Mesenchymal stem cell (in vitro differentiated cells and primary cell): ENCODE measurements at places on chromosomes 6 and 20.
A peak's percentile ranks its signal among the peaks of the same experiment; 100 is the strongest.

GRCh38 chr6:41648921-41649320, 10.7 kb downstream of the MDFI start:
- no peak for DNase-seq

GRCh38 chr20:24998631-24999445, 6.3 kb upstream of the APMAP start:
- DNase-seq: no peak

GRCh38 chr20:62030834-62031434, 34.7 kb downstream of the TAF4 start:
- no peak for DNase-seq

DNA sequence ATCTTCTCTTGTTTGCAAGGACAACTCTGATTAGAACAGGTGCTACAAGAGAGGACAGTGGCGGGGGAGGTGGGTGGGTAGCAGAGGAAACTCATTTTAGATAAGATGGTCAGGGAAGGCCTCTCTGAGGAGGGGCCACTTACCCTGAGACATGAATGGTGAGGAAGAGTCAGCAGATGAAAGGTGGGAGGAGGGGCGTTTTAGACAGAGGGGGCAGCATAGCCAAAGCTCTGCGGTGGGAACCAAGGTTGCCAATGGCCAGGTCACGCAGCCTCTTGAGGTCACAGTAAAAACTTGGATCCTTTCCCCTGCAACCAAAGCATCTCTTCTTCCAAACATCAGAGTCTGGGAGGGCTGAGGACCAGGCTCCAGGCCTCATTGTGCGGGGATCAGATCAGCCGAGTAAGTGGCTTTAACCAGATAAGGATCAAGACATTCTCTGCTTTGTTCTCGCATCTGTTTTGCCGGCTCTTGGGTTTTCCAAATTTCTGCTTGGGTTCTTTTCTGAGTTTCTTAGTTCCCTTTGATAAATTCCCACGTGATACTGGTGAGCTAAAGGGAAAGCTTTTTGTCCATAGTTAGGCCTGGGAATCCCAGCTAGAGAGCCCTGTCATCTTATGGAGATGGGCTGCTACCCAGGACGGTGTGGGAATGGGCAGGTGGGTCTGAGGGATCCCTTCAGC, 5.5 kb upstream of the CD40 start:
- no peak for DNase-seq

DNA sequence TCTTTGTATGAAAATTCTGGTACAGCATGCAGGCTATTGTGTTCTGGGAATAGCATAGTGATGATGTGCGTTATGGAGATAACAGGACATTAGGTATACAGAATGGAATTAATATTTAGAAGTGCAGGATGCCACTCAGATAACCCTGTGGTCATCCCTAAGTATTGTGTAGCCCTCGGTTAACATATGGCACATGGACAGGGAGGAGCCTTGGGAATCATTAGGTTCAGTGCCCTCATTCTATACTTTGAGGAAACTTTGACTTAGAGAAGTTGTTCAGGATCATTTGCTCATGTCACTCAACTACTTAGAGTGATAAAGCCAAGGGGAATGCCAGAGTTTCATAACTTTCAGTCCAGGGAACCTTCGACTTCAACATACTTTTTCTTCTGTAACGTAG, 185.9 kb downstream of the UST start:
- peak; percentile 29 for DNase-seq

DNA sequence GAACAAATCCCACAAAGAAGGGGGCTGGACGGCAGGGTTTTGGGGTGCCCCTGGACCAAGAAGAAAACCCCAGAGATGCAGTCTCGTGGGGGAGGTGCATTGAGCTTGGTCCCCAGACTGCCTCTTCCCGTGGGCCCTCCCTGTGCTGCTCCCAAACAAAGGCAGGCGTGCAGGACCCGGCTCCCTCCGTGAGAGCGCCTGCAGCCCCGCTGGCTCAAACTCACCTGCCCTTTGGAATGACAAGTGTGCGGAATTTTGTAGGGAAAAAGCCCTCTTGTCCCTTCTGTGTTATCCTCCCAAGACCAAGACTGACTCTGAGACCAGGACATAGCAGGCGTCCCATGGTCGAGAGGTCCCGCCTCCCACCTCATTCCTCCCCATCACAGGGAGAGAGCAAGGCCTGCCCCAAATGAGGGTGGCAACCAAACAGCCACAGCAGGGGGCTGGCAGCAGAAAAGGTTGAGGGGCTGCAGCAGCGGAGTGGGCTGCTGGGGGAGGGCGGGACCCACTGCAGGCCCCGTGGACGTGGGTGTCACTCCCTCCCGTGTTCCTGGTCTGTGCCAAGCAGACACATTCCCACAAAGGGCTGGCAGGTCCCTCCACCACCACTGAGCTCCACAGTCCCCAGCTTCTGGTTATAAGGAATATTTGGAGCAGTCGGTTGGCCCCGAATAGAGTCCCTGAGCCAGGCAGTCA, 5.6 kb upstream of the FRMD1 start:
- DNase-seq: no peak

- DNase-seq: no peak
These were observed 257.7 kb downstream of the SYNE1 start for GRCh38 chr6:152379423-152379822.

DNA sequence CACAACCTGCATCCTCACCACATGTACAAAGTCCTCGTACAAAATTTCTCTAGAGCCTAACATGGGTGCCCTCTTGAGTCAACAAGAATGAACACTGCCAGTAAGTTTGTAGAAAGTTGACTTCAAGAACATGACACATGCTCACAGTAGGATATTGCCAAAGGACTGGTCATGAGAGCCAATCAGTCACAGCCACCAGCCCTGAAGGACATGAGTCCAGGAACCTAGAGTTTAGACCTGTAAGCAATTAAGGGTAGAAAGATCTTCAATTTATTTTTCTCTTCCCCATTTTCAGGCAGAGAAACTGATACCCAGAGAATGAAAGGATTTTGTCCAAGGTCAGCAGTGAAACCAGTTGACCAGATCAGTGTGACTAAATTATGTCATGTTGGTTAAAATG, 96.1 kb downstream of the MAFB start:
- DNase-seq: no peak

DNA sequence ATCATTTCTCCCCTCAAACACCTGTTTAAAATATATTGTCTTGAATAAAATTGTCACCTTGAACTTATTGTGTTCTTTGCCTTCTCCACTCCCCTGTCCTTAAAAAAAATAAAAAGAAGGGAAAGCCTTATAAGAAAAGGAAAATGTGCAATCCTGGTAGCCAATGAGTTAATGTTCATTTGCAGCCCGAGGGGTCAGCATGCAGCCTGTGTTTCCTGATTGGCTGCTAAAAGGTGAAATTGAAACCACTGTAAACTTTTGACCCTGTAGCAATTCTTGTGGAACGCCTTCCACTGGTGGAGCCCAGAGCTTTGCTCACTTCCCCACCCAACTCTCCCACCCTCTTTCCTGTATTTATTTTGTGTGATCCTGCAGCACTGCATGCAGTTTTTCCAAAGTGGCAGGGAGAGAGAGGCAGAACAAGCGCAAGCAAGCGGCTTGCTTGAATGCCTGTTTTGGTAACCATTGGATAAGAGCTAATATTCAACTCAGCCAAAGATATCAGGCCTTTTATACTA, 74.9 kb downstream of the NCOA3 start:
- DNase-seq: peak; percentile 86

DNA sequence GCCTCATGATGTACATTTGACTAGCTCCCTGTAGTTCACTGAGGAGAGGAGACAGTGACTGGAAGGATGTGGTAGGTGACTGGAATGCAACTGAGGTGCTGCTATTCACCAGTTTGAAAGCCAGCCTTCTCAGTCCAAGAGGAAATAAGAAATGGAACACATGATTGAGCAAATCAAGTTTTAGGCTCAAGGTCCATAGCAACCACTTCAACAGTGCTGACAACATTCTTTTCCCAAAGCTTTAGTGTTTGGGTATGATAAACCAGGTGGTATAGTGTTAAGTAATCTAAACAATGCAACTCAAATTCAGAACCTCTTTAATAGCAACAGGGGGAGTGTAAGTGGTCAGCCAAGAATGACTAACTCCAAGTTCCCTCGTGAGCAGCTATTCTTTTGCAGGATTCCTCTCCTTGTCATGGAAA, 9.2 kb downstream of the ZHX3 start:
- DNase-seq: peak; percentile 90

GRCh38 chr6:131255434-131255833, 120.2 kb downstream of the AKAP7 start:
- no peak for DNase-seq

GRCh38 chr6:99219788-99220187, 129.7 kb downstream of the FAXC start:
- no peak for DNase-seq

- DNase-seq: no peak
These were observed 744 bp downstream of the RIOK1 start for GRCh38 chr6:7390226-7390878.

DNA sequence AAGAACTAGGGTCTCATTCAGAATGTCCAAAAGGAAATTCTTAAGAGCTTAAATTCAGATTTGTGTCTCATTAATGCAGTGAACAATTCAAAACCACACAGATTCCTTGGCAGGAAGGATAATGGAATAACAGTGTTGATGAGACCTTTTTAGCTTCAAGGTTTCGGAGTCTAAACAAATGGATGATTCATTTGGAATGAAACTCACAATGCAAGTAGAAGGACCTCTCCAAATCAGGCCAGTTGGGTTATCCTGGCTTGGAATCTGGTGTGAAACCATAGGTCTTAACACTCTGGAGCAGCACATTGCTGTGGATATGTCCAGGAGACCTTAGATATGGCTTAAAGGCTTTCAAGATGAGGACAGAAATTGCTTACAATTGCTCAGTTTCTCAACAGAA, 44.9 kb downstream of the KCTD20 start:
- peak; percentile 24 for DNase-seq

DNA sequence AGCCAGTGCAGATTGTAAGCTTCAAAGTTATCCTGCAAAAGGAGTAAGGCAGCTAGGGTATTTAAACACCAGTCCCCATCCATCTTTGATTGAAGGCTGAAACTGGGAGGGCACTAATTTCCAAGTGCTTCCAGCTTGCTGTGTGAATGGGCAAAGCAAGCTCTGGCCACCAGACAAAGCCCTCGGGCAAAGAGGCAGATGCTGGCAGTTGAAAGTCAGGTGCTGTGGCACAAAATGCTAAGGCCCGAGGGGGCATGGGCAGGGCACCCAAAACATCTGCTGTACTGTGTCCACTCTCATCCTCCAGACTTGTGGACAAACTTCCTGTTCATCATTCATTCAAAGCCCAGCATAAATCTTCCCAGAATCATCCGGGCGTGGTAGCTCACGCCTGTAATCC, 62.9 kb downstream of the TRMT6 start:
- DNase-seq: no peak

- peak; percentile 21 for DNase-seq
These were observed 146.3 kb upstream of the RNF24 start for GRCh38 chr20:4161401-4162251.

- no peak for DNase-seq
These were observed 67.1 kb upstream of the ZMYND8 start for GRCh38 chr20:47423586-47423985.

- DNase-seq: no peak
These were observed 363.9 kb downstream of the MAFB start for GRCh38 chr20:40325006-40325568.

GRCh38 chr6:124298730-124299129, 495.1 kb downstream of the NKAIN2 start:
- no peak for DNase-seq

DNA sequence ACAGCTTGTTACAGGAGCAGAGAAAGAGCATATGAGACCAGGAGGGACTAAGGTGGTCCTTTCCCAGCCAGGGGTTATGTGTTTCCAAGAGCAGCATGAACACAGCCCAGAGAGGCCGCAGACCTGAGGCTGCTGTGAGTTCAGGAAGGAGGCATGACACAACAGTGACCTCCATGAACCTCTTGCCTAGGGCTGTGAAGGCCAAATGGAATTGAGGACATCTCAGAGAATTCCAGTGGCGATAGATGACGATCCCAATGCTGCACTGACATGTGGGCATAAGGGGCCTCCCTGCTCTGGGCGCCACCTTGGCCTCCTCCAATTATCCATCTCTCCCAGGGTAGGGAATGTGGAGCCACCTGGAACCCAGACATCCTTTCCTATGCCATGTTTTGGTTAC, 79.9 kb upstream of the FUCA2 start:
- DNase-seq: no peak

- no peak for DNase-seq
These were observed 98.5 kb downstream of the TULP4 start for GRCh38 chr6:158410784-158411183.

GRCh38 chr6:147298461-147298860, 94.2 kb downstream of the STXBP5 start:
- no peak for DNase-seq

- DNase-seq: no peak
These were observed 173.7 kb upstream of the ZNF217 start for GRCh38 chr20:53767206-53767930.

GRCh38 chr6:170176136-170176897, 114.6 kb downstream of the DLL1 start:
- DNase-seq: no peak

DNA sequence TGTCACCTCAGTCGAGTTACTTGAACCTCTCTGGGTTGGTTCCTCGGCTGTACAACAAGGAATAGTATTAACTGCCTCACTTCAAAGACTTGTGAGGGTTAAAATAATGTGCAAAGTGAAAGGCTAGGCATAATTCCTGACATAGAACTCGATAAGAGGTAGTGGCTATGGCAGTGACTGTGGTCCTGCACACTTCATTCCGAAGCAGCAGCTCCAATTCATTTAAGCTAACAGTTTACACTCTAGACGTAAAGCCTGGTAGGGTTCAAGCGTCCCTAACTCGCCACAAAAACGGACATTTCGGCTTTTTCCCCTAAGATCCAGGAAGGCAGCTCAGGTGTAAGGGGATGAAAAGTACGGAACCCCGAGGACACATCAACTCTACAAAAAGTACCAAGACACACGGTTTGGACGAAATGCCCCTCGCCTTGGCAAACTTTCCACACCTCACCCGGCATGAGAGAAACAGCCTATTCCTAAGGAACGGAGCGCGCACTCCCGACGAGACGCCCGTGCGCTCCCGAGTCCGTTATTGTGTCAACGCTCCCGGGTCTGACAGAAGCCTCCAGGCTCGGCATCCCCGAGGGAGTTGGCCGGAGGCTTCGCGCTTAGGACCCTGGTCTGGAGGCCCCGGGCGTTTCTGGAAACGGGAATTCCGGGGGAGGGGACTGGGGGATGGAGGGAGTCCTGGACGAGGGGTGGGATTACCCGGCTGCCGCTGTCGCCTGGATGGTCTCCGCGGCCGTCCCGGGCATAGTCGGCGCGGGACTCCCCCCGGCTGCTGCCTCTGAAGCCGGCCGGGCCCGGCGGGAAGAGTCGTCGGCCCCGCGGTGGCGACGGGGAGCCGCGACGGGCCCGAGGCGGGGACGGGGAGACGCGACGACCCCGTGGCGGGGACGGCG, 937 bp downstream of the ZNF318 start:
- DNase-seq: peak; percentile 74

DNA sequence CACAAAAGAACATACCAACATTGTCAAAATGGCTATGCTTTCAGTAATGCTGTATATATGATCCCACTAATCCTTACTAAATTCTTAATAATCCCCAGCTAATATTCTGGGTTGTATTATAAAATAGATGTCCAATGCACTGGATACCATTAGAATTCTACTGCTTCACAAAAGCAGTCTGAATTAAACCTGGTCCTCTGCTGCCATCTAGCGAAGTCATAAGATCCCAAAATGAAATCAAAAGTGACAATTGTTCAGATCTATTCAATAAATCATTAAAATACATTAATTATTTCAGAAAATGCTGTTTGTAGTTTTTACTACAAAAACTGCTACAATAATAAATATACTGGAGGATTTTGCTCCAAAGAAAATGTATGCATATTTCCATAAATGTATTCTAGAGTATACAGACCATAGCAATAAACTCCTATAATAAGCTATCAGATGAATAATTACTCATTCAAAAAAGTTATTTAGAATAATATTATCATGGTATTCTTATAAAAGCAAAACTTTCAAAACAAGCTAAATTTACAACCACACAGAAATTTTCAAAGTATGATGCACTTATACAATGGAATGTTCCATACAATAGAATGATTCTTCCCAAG, 92.6 kb downstream of the RNGTT start:
- peak; percentile 72 for DNase-seq
